ENCODE measurements at places on chromosomes 3 and 15. TPM values are rescaled to one million over a fixed set of nuclear protein-coding genes. Genes with fewer than 3 reads are reported as not detected.

Gene CP
- total RNA-seq = 3.5 TPM

Gene PCYT1A
- 123 TPM for total RNA-seq

Gene CTXN2
- not detected for total RNA-seq

Gene VILL
- total RNA-seq = 0.58 TPM

DNA sequence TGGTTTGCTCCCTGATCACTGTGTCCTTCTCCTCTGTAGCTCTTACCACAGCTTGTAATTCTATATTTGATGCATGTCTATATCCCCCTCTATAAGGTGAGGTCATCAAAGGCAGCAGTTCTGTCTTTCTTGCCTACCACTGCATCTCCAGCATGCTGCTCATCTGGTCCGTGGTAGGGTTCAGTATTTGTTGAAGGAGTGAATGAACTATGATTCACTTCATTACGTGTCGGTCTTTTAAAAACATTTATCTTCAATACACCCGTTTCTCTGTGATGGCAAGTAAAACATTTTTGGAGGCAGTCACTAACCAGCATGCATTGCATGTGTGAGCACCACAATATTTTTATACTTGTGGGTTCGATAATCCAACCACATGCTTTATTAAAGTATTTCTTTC, 27.6 kb downstream of the CHST14 start:
- H3K27me3 ChIP-seq = no peaks in the 10 kb centered on the region
- no peak overlapping the region for H3K27ac ChIP-seq
- no peaks in the 10 kb centered on the region for H3K4me1 ChIP-seq
- H3K36me3 ChIP-seq = no peaks in the 10 kb centered on the region
- H3K4me3 ChIP-seq = no peak overlapping the region
- DNase-seq = no peak

DNA sequence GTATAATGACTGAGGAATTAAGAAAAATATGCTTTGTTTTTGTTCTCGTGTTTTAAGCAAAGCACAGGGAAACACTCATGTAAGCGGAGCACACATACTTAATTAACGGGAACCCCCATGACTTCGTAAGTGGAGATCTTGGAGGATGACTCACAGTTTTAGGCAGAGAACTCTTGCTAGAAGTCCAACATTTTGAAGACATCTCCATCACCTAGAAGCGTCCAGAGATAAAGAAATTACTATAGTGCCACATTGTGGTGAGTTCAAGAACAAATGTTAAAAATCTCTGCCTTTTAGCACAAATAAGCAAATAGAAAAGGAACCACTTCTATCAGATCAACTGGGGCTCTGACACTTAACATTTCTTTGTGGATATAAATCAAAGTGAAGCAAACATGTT, 194.1 kb upstream of the ARHGEF26 start:
- H3K36me3 ChIP-seq = no peaks in the 10 kb centered on the region
- no peaks in the 10 kb centered on the region for H3K27me3 ChIP-seq
- H3K4me1 ChIP-seq = no peaks in the 10 kb centered on the region
- no peak overlapping the region for H3K27ac ChIP-seq
- no peak overlapping the region for H3K4me3 ChIP-seq

GRCh38 chr3:134978658-134979057, 183.6 kb downstream of the EPHB1 start:
- no peak overlapping the region for H3K4me3 ChIP-seq
- no peak overlapping the region for H3K27ac ChIP-seq
- peak; percentile 15 for DNase-seq
- H3K36me3 ChIP-seq = no peaks in the 10 kb centered on the region
- H3K4me1 ChIP-seq = no peaks in the 10 kb centered on the region
- H3K27me3 ChIP-seq = no peaks in the 10 kb centered on the region

DNA sequence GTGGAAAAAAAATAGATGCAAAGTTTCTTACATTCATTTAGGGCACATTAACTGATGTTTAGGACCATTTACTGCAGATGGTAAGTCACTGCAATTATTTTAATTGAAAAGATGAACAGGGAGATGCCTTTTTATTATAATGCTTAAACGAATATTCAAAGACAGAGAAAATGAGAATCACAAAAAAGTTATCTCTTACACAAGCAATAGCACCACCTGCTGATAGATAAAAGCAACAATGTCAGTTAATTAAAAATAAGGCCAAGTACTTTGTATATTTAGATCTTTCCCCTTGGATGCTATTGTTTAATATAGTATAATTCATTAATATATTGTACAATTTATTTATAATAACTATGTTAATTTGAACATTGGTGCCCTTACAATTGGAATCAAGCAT, 55.9 kb downstream of the IFT80 start:
- H3K4me3 ChIP-seq = no peak overlapping the region
- H3K27ac ChIP-seq = no peak overlapping the region
- H3K4me1 ChIP-seq = no peaks in the 10 kb centered on the region
- H3K36me3 ChIP-seq = no peaks in the 10 kb centered on the region
- H3K27me3 ChIP-seq = no peaks in the 10 kb centered on the region
- no peak for DNase-seq

DNA sequence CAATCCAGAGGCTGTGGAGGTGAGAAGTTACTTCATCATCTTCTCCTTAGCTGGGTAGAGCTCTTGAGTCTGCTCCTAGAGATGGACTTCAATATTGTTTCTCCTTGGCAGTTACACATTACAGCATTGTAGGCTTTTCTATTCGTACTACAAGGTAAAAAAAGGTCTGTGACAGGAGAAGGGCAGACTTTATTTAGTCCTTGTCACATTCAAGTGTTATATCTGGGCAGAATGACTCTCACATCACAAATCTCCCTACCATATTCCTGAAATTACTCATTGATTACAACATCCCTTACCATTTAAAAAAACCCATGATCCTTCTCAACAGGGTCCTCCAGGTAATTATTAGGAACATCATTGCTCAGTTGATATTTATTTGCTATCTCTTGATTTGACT, 75.0 kb downstream of the AGBL1 start:
- H3K27ac ChIP-seq = peak overlapping the region; percentile 98
- no peaks in the 10 kb centered on the region for H3K36me3 ChIP-seq
- peaks cover 17% of the 10 kb centered on the region for H3K4me1 ChIP-seq
- no peak for DNase-seq
- no peak overlapping the region for H3K4me3 ChIP-seq

DNA sequence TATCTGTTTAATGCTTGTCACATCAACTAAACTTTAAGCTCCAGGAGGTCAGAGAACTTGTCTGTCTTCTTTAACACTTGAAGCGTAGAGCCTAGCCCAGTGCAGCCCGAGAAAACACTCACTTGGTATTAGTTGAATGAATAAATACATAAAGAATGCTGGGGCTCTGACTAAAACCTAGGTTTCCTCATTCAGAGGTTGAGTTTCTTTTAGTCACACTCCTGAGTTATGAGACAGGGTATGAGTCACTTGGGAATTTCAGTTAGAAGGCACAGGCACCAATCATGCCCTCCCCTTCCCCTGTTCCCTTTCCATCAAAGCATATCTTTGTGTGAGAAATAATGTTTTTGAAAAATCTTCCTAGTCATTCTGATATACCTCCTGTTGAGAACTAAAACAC, 589.8 kb upstream of the DPPA4 start:
- H3K27ac ChIP-seq = no peak overlapping the region
- no peak for DNase-seq
- H3K4me3 ChIP-seq = no peak overlapping the region
- H3K4me1 ChIP-seq = no peaks in the 10 kb centered on the region

Data from gastrocnemius medialis (tissue), 4 donors.